HTR-8/SVneo (cell line): ENCODE measurements at places on chromosomes 13 and 19.

DNA sequence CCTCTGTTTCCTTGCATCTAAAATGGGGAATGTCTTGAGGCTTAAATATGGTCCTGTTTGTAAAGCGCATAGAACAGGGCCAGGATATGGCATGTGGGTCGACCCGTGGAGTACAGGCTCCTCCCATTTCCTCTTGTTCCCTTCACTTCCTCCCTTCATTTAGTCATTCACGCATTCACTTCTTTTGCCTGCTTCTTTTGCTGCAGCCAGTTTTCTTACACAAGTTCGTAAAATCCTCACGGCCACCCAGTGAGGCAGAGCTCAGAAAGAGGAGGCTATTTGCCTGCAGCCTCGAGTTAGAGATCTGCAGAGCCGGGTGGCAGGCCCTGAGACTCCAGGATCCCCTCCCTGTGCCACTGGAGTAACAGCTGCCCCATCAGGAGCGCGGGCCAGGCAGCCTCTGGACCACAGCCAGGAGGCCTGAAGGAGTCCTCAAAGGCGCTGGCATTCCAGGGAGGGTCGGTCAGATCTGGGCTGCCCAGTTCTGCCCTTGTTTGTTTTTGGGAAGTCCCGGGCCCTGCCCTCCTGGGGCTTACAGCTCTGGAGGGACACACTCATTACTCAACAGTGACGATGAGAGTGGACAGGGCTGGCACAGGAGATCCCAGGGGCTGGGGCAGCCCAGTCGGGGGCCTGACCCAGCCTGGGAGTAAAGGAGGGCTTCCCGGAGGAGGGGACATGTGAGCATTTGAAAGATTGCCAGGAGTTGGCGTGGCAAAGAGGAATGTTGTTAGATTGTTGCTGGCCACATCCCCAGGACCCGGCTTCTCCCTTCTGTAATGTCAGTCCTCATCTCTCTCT, 4.6 kb downstream of the PPP5C start:
- DNase-seq, result no peak

- no peak for DNase-seq
Observed at GRCh38 chr19:55362174-55362989, 678 bp downstream of the GARIN5B start.

DNA sequence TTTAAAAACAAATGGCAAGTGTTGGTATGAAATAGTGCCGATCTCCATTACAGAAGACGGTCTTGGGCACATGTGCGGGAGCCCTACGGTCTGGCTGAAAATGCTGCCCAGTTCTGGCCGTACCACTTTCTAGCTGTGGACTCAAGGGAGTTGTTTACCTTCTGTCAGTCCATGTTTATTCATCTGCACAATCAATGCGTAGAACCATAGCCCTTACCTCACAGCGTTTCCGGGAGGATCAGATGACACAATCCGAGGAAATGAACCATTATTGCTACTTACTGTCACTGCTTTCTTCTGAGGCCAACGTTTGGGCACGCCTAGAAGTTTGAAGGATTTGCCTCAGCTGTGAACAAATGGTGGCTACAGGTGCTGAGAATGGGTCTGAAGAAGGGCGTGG, 31.2 kb downstream of the GADD45B start:
- DNase-seq, result no peak

- DNase-seq, result no peak
Observed at GRCh38 chr13:75618308-75618707, 17.8 kb upstream of the LMO7 start.

DNA sequence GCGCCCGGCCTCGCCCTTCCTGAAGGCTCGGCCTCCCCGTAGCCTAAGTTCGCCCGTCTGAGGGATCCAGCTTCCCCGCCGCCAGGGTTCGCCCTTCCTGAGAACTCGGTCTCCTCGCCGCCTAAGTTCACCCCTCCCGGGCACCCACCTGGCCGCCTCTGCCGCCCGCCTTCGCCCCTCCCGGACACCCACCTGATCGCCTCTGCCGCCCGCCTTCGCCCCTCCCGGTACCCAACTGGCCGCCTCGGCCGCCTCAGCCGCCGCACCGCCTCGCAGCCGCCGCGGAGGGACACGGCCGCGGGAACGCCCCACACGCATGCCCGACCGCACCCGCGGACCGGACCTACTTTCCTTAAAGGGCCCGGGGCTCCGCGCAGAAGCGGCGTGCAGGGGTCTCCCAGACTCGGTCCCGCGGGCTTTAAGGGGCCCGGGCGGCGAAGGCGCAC, at the start of gene MOB3A:
Gene MOB3A (minus strand): TSS at position 293 of the 446 bp plus-strand sequence. CDS start 17,766 bp downstream, outside the sequence.
- DNase-seq, result no peak

- DNase-seq, result no peak
Observed at GRCh38 chr19:51921949-51922348, 5.3 kb upstream of the ZNF613 start.

GRCh38 chr19:42083537-42083936, 7.6 kb downstream of the ZNF574 start:
- no peak for DNase-seq

- no peak for DNase-seq
Observed at GRCh38 chr19:19547674-19548336, 9.7 kb downstream of the CILP2 start.

GRCh38 chr13:111011899-111012298, 97.0 kb upstream of the ANKRD10 start:
- no peak for DNase-seq

DNA sequence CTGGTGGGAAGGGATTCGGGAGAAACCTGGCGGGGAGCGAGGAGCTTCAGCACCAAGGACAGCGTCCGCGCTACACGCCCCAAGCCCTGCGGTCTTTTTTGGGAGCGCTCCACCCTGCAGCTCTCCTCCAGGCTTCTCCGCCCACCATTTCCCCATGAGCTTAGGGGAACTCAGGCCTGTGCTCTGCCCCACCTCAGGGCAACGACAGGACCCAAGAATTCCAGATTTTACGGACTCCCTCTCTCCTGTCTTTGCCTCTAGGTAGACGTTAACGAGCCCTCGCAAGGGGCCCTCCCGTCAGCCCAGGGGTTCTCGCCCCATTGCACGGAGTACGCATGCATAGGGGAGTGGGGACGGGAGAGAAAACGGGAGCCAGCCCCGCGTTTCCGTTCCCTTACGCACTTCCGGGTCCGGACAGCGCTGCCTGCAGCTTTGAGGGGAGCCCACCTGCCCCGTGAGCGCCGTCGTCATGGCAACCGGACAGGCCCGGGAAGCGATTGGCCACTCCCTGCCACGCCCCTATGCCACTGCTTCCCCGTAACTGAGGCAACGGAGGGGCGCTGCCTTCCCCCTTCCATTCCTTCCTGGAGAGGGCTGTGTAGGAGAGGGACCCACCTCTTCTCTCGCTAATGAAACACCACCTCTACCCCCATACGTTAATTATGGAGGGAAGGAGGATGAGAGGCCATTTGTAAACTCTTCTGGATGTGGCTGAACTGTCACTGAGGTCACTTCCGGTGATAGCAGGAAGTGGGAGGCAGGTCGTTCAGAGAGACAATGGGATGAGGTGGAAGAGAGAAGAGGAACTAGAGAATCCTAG, 20.8 kb downstream of the NOVA2 start:
- DNase-seq, result peak; percentile 66

DNA sequence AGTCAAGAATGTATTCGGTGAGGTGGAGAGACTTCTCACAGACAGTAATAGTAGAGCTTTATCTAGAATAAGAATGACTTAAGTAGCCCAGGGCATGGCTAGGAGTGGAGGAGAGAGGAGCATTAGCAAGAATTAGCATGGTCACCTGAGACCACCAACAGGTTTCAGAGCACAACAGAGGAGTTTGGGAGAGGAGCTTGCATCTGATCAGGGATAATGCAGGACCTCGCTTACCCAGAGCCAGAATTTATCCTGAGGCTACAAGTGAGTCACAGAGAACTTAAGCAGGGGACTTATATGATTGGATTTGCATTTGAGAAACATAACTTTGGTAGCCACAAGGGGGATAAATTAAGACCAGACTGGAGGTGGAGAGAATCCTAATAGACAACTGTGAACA, 102.1 kb upstream of the FNDC3A start:
- peak; percentile 14 for DNase-seq

DNA sequence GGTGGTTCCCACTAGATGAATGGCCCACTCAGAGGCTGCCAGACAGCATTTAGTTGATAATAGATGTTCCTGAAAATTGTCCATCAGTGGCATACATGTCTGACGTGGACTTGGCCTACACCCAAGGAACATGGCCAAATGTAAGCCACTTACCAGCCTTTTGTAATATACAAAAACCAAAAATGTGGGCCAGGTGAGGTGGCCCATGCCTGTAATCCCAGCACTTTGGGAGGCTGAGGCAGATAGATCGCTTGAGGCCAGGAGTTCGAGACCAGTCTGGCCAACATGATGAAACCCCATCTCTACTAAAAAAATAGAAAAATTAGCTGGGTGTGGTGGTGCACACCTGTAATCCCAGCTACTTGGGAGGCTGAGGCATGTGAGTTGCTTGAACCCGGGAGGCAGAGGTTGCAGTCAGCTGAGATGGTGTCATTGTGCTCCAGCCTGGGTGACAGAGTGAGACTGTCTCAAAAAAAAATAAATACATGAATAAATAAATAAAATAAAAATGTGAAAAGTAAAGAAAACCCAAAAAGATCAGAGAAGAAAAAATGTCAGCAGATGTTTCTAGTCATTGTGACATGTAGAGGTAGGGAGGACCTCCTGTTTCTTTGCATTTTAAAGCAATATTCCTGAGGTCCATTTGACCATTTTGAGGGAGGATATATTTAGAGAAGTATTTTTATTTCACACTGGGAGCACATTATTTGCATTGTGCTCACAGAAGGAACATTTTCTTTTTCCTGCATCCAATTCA, 7.1 kb upstream of the WTIP start:
- no peak for DNase-seq

DNA sequence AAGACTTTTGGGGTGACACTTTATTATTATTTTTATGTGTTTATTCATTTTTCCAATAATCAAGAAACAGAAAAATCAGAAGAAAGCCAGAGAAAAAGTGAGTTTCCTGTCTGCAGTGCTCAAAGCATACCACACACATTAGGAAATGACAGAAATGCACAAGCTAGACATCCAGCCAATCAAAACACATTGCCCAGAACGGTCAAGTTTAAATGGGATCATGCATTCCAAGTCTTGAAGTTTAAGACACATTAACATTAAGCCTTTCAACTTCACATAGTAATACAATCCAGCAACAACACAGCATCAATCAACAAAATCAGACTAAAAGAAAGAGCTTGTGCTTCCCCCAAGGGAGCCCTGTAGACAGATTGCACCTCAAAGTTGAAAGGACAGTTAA, 28.7 kb upstream of the MEDAG start:
- DNase-seq, result no peak

GRCh38 chr13:40337651-40338050, 328.8 kb downstream of the FOXO1 start:
- no peak for DNase-seq

DNA sequence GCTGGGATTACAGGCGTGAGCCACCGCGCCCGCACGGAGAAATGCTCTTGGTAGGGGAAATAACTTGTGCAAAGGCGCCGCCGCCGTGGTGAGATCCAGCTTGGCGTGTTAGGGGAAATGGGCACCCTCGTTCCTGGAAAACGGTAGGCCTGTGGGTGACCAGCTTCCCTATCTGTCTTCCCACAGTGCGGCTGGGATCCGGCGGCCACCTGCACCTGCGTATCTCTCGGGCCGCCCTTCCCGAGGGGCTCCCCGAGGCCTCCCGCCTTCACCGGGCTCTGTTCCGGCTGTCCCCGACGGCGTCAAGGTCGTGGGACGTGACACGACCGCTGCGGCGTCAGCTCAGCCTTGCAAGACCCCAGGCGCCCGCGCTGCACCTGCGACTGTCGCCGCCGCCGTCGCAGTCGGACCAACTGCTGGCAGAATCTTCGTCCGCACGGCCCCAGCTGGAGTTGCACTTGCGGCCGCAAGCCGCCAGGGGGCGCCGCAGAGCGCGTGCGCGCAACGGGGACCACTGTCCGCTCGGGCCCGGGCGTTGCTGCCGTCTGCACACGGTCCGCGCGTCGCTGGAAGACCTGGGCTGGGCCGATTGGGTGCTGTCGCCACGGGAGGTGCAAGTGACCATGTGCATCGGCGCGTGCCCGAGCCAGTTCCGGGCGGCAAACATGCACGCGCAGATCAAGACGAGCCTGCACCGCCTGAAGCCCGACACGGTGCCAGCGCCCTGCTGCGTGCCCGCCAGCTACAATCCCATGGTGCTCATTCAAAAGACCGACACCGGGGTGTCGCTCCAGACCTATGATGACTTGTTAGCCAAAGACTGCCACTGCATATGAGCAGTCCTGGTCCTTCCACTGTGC, 2.4 kb downstream of the GDF15 start:
- peak; percentile 86 for DNase-seq

DNA sequence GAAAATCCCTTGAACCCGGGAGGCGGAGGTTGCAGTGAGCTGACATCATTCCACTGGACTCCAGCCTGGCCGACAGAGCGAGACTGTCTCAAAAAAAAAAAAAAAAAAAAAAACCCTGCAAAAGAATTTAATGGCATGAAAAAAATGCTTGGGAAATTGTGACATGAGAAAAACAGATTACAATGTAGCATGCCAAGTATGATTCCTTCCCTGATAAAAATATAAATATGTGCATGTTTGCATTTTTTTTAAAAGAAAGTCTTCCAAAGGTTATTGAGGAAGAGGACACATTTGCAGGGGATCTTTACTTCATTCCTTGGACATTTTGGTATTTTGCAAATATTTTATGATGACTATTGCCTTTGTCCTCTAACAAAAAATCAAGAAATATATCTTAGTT, 14.5 kb upstream of the ZBTB32 start:
- DNase-seq, result no peak

- no peak for DNase-seq
Observed at GRCh38 chr13:89239361-89240127, 1568.4 kb downstream of the SLITRK5 start.

- no peak for DNase-seq
Observed at GRCh38 chr13:27770809-27771208, 21.5 kb upstream of the GSX1 start.

GRCh38 chr19:47210180-47210490, 20.9 kb downstream of the BBC3 start:
- DNase-seq, result no peak

DNA sequence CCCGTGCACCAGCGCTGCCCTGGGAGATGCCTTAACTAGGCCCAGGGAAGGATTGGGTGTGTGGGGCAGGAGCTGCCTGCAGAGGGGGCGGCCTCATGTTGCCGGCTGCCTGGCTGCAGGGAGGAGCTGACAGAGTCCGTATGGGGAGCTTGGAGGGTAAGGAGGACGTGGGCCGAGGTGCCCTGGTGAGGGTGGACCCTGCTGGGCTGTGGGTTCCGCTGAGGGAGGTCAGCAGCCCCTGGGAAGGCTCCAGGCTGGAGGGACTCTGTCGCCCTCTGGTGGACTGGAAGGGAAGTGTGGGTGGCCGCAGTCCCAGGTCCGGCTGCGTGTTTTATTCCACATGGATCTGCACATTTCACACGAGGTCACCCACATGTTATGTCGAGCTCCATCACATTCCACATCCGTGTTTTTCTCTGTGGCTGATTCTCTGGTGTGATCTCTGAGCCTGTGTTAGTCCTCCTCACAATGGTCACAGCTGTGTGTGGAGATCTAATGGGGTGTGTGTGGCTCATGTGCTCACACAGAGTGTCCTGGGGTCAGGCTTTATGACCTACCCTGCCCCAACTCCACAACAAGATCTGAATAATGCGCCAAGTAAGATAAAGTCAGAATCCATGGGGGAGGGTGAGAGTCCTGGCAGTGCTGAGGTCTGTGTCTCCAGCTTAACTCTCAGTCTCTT, 1.8 kb upstream of the CEACAM8 start:
- peak; percentile 24 for DNase-seq

- DNase-seq, result no peak
Observed at GRCh38 chr13:34842466-34842865, 99.6 kb upstream of the NBEA start.

- no peak for DNase-seq
Observed at GRCh38 chr19:4291184-4291732, 10.9 kb downstream of the TMIGD2 start.
